ENCODE measurements at places on chromosomes 7 and 10.
A peak's percentile ranks its signal among the peaks of the same experiment; 100 is the strongest.

GRCh38 chr7:154888690-154889089, 114.2 kb downstream of the PAXIP1 start:
- ATAC-seq = no peak

DNA sequence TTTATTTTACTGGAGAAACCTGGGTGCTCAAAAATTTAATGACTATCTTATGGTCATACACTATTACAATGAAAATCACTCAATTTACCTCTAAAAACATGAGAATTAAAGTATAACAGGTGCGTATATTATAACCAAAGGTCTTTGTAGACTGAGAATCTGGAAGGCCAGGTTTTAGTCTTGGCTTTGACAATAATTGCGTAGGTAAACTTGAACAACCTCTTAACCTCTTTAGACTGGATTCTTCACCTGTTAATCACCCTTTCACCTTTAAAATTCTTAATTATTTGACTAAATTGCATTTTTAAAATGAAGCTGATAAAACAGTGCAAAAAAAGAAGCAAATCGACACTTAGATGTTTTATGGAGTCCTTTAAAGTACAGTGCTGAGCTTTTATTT, 156.1 kb downstream of the SEMA3E start:
- no peak for ATAC-seq

GRCh38 chr10:64109926-64110495, 588.8 kb downstream of the REEP3 start:
- no peak for ATAC-seq

DNA sequence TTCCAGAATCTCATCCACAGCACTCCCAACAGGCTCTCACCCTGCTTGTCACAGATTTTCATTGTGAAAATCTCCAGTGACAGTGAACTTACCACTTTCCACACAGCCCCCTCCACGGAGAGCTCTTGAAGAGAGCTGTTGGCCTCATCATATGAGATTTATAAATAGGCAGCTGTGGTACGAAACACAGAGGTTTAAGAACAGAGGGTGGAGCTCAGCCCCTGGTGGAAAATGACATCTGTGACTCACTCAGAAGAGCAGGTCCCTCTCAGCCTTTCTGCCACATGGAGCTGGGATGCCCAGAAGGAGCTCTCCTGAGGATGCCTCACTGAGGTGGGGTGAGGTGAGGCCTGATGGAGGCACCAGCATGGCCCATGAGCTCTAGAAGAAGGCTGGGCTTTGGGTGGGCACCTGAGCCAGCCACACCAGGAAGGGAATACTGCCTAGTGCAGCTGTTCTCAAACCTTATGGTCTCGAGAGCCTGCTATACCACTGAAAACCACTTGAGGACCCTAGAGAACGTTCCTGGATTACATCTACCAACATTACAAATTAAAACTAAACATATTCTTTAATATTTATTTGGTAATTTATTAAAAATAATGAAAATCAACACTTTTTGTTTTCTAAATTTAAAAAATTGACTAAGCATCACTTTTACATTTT, 25.8 kb upstream of the EEPD1 start:
- ATAC-seq = no peak

- ATAC-seq = peak; percentile 45
Measured at GRCh38 chr10:119705434-119705831, 20.4 kb upstream of the INPP5F start.

DNA sequence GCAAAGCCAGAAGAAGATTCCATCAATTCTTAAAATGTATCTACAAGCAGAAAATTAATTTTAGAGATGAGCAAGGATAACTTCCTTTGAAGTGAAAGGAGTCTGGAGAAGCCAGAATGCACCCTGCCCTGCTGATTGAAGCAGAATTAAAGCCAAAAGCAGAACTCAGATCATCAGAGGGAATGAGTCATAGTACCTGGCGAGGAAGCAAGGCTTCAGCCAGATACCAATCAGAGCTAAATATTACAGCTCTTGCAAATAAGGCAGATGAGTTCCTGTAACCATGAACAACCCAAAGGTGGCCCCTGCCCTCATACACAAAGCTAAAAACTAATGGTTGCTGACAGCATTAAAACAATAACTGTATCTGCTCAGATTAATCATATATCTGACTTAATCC, 10.4 kb downstream of the HTR7 start:
- ATAC-seq = peak; percentile 38

All from activated CD4-positive, CD25-positive, alpha-beta regulatory T cell treated with anti-CD3 and anti-CD28 coated beads, Interleukin-2, amount 50 U/mL, for 24 hours (primary cell).